ENCODE measurements at places on chromosomes 12 and 14.

DNA sequence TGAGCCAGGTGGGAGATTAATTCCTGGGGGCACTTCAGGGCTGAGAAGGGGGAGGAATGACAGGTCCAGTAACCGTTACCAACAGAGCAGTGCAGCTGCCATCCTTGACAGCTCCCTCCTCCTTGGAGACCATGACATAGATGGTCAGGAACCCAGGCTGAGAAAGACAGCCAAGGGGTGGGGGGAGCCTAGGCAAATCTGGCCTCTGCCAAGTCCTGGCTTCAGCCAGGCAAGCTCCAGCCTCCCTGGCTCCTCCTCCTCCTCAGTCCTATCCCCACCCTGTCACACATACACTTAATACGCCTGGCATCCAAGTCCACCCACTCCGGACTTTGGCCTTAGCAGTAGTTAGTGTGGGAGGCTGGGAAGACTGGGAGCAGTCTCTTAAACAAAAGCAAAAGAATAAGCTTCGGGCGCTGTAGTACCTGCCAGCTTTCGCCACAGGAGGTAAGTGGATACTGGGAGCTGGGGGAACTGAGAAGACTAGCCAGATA lies at the start of gene RDH5:
Gene RDH5 (plus strand): TSS at position 323 of the 494 bp plus-strand sequence. CDS start 792 bp downstream, outside the sequence.
- DNase-seq = peak; percentile 80

DNA sequence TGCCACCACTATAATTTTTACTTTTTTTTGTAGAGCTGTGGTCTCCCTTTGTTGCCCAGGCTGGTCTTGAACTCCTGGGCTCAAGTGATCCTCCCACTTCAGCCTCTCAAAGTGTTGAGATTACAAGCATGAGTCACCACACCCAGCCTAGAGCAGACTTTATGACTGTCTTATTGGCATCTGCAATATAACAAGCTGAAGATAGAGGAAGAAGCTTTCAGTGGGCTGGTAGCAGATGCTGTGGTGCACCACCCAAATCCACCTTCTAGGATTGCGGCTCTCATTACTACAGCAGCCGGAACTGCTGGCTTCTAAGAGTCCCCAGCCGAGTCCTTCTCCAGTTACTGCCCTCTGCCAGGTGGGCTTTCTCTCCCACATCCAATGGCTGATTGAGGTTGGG lies 7.6 kb upstream of the STK38L start:
- no peak for DNase-seq

GRCh38 chr12:53034459-53034858 lies 15.4 kb upstream of the TNS2 start:
- no peak for DNase-seq

DNA sequence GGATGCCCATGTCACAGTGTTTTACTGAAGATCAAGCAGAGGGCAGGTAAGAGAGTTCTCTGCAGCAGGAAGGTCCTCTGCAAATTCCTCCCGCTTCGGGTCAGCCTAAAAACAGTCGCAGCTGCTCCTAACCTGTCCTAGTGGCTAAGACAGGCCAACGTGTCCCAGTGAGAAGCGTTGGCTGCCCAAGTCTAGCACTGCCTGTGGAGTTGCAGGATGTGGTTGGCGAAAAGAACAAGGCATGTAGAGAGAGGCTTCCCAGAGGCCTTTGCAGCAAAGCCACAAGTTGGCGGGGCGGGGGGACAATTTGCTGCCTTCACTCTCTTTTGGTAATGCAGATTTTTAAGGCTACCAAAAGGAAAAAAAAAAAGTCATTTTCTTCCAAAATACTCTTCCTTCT lies 340.1 kb downstream of the BCL11B start:
- no peak for DNase-seq

DNA sequence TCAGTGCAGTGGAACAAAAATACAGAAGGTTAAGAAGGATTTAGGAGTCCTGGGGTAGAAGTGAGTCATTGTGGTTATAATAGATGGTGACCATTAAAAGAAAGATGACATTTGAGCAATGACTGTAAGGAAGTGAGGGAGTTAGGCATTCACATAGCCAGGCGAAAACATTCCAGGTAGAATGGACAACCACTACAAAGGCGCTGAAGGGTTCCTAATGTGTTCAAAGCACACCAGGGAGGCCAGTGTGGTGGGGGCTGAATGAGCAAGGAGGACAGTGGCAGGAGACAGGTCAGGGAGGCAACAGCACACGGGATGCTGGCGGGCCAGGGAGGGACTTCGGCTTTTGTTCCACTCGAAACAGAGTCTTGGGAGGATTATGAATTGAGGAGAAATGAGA lies 129.9 kb downstream of the NPAS3 start:
- DNase-seq = no peak

DNA sequence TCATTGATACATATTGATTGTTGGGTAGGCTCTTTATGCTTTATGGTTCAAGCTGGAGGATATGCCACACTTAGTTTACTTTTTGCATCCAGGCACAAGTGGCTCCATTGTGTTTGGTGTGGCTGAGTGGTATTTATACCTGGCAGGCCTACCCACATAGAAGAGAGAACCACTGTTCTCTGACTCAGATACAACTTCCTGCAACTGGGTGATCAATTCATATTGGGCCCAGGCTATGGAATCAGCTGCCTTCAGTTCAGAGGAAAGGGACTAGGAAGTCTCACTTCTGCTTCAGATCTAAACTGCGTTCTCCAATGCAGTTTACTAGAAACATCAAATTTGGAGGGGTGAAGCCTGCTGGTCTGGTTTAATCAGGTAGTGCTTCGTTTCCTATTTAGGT lies 49.8 kb upstream of the LRRK2 start:
- DNase-seq = no peak

- no peak for DNase-seq
These were observed 48.9 kb downstream of the AMN start for GRCh38 chr14:102971314-102971713.

DNA sequence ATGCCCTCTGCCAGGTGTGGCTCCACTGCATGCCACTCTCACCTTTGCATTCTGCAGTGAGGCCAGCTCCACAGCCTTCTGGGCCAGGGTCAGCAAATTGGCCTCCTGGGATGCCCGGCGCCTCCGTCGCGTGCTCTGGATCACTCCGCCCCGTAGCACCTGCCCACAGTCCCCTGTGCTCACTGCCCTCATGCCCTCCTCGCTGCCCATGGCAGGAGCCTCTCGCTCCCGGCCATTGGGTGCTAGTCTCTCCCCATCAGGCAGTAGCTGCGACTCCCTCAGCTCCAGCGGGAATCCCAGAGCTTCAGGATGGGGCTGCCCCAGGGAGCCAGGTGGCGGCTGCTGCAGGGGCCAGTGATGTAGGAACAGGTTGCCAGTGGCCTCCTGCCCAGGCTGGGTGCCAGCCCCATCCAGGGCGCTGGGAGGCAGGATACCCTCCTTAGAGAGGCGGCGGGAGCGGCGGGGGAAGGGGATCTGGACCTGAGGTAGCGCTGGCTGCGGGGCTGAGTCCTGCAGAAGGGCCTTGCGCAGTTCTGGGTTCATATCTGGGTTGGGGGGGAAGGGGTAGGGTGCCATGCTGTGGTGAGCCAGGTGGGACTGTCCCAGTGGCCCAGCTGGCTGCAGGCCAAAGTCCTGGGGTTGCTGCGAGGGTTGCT lies 24.5 kb upstream of the PNMA1 start:
- DNase-seq = peak; percentile 28

- no peak for DNase-seq
These were observed 150.1 kb downstream of the SLC38A4 start for GRCh38 chr12:46675736-46676135.

GRCh38 chr14:72790887-72791566 lies 102.9 kb downstream of the DPF3 start:
- DNase-seq = no peak

- DNase-seq = peak; percentile 32
These were observed 3.4 kb downstream of the NOC4L start for GRCh38 chr12:132147423-132148367.

DNA sequence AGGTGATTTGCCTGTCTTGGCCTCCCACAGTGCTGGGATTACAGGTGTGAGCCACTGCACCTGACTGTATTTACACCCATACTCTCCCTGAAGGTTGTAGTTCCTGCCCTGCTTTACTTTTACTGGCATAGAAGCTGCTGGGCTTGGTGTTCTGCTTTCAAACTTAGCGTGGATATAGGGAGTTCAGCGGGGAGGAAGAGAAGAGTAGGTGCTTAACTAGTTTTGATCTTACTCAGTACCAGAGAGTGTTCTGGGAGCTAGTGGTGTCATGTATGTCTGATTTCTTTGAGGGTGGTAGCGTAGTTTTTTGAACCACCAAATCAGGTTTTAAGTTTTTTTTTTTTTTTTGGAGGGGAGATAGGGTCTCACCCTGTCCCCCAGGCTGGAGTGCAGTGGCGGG lies 13.8 kb downstream of the RCOR1 start:
- no peak for DNase-seq

- no peak for DNase-seq
These were observed 89.9 kb upstream of the EGLN3 start for GRCh38 chr14:34040766-34041165.

DNA sequence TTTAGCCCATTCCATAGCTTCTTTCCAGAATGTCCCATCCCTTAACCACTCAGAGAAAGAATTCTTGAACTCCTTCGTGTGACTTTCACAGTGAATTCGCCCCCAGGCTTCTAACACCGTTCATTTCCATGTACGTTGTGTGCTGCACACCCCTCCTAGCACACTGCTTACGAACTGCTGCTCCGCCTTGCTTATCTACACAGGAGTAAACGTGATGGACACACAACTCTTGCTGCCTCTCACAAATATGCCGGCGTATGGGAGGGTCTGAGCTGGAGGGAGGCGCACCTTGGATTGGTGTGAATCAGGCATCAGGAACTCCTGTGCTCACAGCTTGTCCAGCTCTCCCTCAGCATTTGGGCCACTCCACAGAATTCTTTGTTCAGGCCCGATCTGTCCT lies 3.9 kb upstream of the ADGRD1 start:
- no peak for DNase-seq

DNA sequence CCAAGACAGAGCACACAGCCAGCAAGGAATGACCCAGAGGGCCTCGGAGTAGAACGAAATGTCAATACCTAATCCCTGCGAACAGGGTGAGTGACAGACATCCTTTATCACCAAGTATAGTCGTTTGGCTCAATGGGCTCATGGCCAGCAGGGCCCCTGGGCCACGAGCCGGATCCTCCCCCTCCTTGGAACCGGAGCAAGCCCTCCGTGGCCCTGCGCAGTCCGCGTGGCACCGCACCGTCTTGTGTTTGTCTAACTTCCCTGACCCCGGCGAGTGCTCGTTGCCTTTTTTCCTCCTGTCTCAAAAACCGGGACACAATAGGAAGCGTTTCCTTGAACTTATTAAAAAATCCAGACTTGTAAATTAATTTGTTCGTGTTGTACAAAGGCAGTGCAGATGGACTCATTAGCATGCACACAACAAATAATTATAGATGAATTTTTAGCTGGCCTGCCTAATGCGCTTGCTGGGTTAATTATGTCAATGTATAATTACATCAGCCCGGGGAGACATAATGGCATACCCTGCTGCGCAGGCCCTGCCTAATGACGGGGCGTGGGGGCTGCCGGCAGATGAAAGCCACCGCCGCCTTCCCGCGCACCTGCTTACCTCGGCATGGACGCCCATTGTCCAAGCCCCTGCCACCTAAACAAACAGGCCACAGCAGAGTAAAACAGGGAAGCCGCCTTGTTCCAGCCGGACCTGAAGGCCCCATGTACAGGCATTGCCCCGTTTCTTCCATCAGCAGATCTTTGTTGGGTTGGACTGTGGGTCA lies 81.6 kb downstream of the PHETA1 start:
- no peak for DNase-seq

- no peak for DNase-seq
These were observed 84.0 kb downstream of the LRP6 start for GRCh38 chr12:12182703-12183365.

- DNase-seq = no peak
These were observed 130.8 kb upstream of the EGLN3 start for GRCh38 chr14:34081576-34082136.

DNA sequence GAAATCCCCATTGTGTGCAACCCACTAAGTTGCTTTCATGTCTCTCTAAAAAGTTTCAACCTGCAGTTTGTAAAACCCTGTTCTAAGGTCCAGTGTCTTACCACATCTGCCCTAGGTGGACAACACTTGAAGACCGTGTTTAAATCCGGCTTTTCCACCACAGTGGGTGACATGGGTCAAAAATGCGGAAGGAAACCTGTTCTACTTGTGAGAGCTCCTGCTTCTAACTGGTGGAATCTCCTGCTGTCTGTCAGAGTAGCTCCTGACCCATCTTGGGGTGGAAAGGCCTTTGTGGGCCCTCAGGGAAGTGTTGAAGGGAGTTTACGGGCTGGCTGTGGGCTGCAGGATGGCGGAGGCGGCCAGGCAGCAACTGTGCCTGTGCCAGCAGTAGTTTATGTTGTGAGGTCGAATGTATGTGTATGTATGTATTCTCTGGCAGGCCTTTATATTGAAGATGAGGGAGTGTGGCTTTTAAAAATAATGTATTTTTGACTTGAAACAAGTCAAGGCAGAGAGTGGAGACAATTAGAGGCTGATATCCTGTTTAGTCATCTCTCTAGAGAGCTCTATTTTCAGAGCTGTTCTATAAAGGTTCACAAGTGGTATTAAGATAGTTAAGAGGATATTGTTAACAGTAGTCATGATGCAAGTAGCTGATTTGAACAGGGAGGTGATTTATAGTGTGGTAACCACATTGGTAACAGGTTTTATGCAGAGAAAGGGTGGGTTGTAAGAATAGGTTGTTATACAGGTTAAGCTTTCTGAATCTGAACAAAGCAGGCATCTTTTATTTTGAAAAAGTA lies 67.0 kb downstream of the PRKCH start:
- no peak for DNase-seq

- no peak for DNase-seq
These were observed 50.8 kb downstream of the C12orf42 start for GRCh38 chr12:103444983-103445382.

GRCh38 chr12:124125203-124125871 lies 152.3 kb downstream of the ZNF664 start:
- DNase-seq = no peak

DNA sequence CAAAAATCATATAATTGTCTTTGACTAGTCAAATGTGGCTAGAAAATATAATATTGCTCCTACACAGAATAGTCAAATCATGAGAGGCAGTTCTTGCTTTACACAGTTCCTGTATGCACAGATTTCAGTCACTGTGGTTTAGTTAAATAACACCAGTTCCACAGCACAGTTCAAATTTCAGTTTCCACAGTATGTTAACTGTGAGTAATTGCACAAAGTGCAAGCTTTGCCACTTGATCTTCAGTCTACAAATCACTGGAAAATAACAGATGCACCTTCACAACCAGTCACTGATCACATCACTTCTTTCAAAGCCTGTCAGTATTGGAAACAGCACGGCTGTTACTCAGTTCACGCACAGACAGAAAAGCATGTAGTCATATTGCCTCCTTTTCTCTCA lies 38.7 kb downstream of the KCNH5 start:
- DNase-seq = no peak

DNA sequence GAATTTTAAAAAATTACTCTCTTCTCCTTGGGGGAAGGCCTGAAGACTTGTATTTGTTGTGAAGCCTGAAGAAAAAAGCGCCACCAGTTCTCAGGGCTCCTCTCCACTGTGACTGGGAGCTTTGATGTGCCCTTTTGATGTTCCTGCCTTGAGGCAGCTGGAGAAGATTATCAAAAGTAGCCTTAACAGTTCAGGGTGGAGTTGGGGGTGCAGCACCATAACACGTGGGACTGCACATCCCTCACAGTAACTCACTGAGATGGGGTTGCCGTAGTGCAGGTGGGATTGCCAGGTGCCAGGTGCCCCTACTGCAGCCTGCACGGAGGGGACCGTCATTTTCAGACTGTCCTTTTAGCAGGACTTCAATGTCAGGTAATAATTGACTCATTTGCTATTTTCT lies 474.1 kb downstream of the ETNK1 start:
- no peak for DNase-seq

Measured in left hindlimb (tissue), 1 donor.